ENCODE measurements at places on chromosomes 3 and 15.

- DNase-seq: peak; percentile 21
Measured at GRCh38 chr3:49158103-49158709, 7.9 kb downstream of the CCDC71 start.

GRCh38 chr15:40239693-40240618 lies 1.1 kb downstream of the PAK6 start:
- DNase-seq: no peak

DNA sequence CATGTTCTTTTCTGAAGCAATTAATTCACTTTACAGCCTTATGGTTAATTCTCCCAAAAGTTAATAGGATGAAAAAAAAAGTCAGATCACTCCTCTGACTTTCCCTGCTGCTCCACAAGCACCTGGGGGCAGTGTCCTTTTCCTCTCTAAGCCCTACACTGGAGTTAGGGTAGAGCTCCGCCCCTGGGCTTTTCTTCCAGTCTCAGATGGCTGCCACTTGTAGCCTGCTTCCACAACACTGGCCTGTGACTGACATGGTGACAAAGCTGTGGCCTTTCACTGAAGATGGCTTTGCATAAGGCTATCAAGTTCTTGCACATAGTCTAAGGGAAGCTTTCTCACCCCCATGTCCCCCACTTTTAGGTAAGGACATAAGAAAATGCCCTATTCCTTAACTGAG lies 1.3 kb upstream of the MON1A start:
- DNase-seq: peak; percentile 58

- DNase-seq: no peak
Measured at GRCh38 chr3:16907243-16907642, 22.5 kb downstream of the PLCL2 start.

DNA sequence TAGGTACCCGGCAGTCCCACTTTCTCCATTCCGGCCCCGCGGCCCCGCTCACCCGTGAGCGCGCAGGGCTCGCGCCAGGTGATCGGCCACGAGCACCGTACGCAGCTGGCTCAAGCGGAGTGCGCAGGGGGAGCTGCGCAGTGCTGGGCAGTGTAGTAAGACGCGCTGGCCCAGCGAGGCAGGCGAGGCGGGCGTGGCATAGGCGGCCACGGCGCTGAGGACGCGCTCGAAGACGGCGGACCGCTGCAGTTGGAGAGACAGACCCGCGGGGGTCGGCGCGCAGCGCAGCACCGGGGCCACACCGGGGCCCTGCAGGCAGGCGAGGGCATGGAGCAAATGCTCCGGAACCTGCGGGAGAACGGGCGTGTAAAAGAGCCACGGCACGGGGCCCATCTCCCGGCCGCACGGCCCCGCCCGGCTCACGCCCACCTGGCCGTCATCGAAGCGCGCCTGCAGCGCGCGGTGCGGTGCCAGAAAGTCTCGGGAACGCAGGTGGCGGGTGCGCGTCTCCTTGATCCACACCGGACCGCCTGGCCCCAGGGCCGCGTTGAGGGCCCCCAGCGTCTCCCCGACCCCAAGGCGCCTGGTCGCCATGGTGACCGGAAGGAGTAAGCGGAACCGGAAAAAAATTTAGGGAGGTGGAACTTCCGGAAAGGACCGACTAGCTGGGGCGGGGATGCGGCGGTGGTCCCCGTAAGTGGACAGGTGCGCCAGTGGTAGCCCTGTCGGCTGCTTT lies at the start of gene DALRD3:
Gene DALRD3 (minus strand): TSS at position 610 of the 736 bp plus-strand sequence. CDS start 16 bp downstream, at position 594.
- DNase-seq: peak; percentile 61

GRCh38 chr3:188974856-188975599 lies 196.7 kb upstream of the TPRG1 start:
- DNase-seq: no peak

- DNase-seq: no peak
Measured at GRCh38 chr3:4899710-4900109, 79.5 kb upstream of the BHLHE40 start.

DNA sequence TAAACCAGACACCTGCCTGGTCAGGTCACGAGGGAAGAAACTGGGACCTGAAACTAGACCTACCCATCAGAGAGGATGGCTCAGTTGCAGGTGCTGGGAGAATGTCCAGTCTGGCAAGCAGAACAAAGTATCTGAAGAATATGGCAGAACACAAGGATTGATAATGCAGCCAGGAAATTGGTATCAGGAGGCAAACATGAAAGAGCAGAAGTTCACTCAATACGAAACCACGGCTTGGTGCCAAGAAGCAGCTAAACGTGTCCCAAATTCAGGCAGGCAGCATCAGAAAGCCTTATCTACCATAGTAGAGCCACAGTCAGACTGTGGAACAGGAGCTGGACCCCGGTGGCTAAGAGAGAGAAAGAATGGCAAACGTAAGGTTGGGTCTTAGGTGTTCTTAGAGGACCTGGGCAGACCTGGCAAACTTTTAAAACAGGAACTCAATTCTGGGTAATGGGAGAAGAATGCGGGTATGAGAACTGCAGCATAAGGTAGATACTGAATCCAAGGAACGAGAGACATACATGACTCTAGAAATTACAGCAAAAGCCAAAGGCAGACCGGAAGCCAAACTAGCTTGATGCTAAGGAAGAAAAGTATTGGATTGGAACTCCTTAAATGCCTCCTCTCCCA lies 169.0 kb upstream of the NECTIN3 start:
- DNase-seq: no peak

GRCh38 chr3:56125358-56126005 lies 342.8 kb downstream of the ERC2 start:
- DNase-seq: peak; percentile 16

DNA sequence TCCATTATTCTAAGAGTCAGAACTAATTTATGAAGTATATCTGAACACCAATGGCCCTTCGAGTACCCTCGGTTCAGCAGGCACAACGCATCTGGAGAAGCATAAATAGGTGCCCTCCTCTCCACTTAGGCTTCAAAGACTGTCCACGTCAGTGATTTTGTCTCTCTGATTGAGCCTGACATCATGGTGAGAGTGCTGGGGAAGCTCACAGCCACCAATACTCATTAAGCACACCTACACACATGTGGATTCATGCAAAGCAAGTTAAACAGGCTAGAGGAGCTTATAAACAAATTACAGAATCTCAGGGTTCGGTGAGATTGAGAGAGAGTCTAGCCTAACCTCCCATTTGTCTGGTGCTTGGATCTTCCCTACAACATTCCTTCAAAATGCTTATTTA lies 3.6 kb downstream of the CLDN1 start:
- DNase-seq: no peak

DNA sequence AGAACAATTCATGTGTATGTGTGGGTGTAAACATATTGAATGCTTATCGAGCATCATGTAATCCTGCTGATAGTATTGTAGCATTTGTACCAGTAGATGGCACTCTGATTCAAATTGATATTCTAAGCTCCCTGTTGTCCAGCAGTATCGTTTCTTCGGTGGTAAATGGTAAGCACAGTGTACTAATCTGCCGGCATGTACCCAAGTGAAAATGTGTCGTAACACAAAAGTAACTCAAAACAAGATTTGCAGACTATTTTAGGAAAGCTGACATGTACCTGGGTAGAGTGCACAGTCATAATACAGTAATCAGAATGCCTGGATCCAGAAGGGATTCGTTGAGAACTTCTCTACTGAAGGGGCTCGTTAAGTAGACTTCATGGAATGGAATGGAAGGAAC lies 31.7 kb upstream of the MNS1 start:
- peak; percentile 70 for DNase-seq

DNA sequence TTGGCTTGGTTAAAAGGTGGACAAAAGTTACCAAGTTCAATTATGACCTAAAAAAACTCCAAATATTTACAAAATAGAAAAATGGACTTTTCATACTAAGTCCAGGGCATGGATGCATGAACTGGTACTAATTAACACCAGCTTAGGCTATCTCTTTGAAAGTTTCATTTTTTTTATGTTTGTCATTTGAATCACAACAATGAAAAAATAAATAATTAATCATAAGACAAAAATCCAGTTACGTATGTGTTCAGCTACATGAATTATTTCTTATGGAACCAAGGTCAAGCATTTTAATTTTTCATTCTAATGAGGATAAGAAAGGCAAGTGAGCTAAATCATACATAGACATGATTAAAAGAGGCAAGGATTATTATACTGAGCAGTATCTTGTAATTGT lies 23.7 kb upstream of the STRIT1 start:
- DNase-seq: no peak

DNA sequence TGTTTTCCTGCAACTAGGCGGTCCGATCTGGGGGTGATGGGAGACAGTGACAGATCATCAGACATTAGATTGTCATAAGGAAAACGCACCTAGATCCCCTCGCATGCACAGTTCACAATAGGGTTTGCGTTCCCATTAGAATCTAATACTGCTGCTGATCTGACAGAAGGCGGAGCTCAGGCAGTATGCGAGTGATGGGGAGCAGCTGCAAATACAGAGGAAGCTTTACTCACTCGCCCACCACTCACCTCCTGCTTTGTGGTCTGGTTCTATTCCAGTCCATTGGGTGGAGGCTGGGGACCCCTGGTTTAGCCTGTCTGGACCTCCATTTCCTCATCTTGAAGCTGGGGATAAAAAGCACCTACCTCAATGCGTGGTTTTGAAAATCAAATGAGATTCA lies 437.5 kb upstream of the PROK2 start:
- DNase-seq: no peak

GRCh38 chr15:82650046-82650670 lies 3.0 kb upstream of the CPEB1 start:
- no peak for DNase-seq

- no peak for DNase-seq
Measured at GRCh38 chr3:57793737-57794187, 37.7 kb downstream of the SLMAP start.

DNA sequence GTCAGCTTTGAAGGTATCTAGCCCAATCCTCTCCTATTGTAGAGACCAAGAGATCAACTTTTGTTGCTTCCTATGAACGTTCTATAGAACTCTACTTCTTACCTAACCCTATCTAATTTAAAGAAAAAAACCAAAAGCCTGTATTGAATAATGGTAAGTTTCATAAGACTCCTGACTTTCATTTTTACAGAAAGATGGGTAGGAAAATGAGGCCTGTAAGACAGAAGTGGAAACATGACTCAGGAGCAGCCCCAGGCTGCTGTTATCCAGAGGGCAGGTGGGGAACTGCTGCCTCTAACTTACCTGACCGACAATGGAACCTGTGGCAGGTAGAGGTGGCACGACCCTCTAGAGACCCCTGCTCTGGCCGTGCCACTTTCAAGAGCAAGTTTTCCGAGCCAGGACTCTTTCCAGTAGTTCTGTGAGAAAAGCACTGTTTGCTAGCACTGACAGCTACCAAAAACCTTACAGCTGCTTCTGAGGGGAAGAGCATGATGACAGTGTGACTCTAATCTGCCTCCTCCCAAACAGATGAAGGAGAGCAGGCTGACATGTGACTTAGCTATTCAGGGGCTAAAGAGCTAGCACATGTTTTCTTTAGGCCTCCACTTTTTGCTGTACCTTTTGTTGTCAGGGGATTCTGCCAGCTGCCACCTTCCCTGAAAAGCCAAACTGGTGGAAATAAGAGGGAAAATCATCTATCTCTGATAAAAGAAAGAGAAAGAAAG lies 17.5 kb downstream of the POPDC2 start:
- DNase-seq: no peak

DNA sequence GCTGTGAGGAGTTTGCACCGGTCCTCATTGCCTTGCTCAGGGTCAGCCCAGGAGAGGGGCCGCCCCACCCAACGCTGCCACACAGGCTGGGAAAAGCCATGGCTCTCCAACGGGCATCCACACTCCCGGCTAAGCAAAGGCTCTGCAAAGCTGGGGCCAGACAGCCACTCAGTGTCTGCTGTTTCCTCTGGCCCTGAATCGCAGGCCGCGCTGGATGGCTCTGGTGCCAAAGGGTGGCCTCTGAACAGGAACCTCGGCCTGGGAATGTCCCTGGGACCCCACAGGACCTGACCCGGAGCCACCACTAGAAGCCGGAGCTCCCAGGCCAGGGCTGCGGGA lies 42.9 kb downstream of the RPN1 start:
- no peak for DNase-seq

- DNase-seq: no peak
Measured at GRCh38 chr3:195075199-195075940, 195.6 kb downstream of the XXYLT1 start.

DNA sequence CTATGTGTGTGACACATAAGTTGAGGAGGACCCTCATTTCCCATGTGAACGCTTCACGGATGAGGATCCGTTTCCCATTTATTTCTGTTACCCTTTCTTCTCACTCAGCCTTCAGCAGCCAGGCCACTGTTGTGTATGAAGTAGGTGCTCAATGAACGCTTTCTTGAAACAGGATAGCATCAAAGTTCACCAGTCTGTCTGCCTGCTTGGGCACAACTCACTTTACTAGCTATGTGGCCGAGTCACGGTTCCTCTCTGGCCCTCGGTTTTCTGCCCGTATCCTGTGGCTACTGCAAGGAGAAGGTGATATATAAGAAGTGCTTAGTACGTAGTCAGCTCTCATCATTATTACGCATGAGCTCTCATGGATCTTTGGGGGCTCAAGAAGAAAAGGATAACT lies 22.4 kb downstream of the ACSBG1 start:
- DNase-seq: no peak

DNA sequence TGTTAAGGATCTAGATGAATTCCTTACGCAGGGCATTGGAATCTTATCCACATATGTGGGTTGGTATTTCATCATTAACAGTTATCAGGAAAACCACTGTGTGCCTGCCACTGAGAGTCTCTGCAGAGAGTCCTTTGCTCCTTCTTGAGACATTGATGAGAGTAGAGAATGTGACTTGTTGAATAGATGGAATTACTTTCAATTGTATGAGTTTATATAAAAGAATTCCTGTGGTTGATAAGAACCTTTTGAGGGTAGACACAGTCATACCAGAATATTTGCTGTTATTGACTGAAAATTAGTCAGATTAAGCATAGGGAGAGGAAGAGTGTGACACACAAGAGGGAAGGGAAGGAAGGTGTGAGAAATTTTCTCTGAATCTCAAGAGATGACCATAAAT lies 30.8 kb downstream of the ARHGEF26 start:
- DNase-seq: no peak

- no peak for DNase-seq
Measured at GRCh38 chr15:61171209-61171608, 57.9 kb downstream of the RORA start.

DNA sequence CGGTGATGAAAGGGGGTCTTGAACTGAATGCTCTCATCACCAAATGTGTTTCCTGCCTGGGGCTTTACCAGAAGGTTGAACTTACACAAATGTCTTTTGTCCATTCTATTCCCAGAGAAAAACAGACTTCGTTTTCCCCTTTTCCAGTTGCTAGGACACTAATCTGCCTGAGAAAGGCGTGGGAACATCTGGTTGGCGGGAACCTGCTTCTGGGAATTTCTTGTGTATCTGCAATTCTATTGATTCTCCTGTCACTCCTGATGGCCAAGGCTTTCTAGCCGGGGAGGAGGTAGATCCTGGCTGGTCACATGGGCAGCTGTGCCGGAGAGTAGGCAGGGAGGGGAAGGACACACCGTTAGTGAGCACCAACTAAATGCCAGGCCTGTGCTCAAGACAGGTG lies 31.1 kb upstream of the CCDC174 start:
- DNase-seq: no peak

DNA sequence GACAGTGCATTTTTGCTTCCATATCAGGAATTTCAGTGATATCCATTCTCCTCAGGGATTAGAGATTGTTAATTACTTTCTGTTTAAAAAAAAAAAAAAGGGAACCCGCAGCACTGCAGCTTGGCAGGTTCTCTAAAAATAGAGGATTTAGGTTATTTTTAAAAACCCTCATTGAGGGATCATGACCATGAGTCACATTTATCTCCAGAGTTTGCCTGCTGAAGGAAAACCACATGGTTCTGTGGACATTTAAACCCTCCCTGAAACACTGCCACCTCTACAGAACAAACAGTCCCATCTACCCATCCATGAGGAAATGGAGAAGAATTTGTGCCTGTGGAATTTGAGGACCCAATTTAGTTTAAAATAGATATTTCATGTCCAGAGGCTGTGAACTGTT lies 66.2 kb upstream of the UBE2E1 start:
- DNase-seq: no peak

- no peak for DNase-seq
Measured at GRCh38 chr15:63022181-63022580, 20.4 kb upstream of the TPM1 start.

Data from ACHN (cell line).